AG08395 (cell line): ENCODE measurements at places on chromosomes 4 and X.

DNA sequence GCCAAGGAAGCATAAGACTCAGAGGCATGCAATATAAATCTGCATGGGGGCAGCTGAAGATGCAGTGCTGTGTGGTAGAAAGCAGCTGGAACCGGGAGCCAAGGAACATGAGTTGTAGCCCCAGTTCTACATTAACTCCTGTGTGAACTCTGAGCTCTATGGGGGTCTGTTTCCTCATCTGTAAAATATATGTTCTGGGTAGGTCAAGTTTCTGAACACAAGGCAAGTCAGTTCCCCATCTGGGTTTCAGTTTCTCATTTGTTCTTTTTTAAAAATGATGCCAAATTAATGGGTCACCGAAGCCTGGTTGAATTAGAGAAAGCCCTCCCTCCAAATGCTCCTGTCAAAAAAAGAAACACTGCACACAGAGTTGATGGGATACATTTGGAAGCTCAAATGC lies 24.0 kb downstream of the UNC5C start:
- DNase-seq = no peak

DNA sequence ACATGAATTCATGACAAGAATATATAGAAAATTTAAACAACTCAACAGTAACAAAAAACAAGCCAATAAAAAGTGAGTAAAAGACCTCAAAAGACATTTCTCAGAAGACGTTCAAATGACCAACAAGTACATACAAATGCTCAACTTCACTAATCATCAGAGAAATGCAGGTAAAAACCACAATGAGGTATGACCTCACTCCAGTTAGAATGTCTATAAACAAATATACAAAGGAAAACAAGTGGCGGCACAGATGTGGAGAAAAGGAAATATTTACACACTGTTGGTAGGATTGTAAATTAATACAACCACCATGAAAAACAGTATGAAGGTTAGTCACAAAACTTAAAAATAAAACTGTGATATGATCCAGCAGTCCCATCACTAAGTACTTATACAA lies 1033.1 kb downstream of the RAPGEF2 start:
- no peak for DNase-seq

DNA sequence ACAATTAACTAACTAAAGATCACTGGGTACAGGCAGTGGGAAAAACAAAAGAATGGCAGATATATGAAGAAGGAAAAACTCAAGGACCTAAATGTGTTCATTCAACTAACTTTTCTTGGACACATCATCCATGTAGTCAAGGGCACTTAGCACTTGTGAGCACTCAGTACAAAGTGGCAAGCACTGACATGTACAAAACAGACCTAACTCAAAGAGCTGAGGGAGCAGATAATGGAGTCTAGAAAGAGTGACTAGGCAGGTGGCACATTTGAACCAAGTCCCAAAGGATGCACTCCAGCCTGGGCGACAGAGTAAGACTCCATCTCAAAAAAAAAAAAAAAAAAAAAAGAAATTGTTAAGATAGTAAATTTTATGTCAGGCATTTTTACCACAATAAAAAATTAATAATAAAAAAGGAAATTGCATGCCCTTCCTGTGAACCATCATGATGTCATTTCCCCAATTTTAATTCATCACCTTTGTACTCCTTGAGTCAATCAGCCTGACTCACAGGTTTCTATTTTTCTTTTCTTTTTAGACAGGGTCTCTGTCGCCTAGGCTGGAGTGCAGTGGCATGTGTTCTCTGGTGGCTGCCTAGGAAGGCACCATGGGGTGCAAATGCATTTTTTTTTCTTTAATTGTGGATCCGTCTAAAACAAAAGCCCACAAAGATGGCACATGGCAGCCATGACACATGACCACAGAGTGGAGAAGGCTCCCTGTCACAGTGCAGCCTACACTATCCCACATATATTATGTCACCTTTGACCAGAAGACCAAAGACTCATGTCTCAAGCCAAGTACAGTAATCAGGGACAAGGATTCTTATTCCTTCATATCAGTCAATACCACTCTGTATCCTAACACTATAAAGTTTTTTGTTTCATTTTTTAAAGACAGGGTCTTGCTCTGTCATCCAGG lies 91.9 kb downstream of the CHST7 start:
- DNase-seq = no peak

GRCh38 chrX:72042852-72043248 lies 88.9 kb downstream of the RTL5 start:
- DNase-seq = no peak

DNA sequence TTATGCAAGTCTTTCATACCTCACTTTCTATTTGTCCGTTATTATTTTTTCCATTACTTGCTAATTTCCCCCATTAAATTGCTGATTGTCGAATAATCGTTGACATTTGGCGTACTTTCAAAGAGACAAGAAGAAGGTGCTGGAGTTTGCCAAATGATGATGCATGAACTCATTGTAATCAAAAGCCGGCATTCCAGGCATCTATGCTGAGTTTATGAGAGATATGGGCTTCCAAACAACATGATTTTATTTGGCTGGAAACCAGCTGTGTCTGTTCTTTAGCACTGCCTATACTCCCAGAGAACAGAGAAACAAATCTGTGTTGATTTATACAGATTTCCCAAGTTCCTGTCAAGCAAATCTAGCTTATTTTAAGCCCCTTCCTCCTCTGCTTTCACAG lies 80.8 kb upstream of the RPS6KA3 start:
- DNase-seq = no peak

- peak; percentile 37 for DNase-seq
These were observed 23.2 kb upstream of the UVSSA start for GRCh38 chr4:1323635-1324442.

DNA sequence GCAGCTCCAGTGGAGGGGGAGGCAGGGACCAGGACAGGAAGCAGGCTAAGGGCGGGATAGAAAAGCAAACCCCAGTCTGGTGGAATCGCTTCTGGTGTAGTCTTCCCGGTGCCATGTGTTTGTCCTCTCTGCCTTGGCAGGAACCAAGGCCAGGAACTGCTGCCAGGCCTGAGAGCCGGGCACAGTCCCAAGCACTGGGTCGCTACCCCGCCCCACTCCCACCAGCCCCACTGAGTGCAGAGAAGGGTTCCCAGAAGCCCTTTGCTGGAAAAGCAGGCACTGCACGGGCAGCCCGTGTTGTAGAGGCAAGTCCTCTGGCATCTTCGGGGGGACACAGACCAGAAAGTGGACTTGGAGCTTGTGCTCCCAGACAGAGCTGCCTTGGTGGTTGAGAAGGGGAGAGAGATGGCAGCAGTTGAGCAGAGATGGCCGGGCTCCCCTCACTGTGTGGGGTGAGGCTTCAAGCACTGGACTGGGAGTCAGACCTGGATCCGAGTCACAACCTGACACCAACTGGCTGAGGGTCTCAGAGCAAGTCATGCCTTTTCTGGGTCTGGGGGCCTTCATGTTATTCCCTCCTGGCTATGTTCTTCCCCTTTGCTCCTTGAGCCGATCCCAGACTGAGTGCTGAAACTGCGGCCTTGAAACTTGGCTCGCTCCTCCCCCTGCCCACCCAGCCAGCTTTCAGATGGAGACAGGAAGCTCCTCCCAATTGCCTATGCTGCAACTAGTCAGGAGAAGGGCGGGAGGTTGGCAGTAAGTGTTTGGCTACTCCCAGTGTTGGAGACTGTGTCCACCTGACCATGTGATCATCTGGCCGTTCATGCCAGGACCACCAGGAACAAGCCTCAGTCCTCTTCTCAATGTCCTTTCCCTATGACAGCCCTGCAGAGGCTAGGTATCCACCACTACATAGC lies 59.7 kb upstream of the MTM1 start:
- peak; percentile 44 for DNase-seq

DNA sequence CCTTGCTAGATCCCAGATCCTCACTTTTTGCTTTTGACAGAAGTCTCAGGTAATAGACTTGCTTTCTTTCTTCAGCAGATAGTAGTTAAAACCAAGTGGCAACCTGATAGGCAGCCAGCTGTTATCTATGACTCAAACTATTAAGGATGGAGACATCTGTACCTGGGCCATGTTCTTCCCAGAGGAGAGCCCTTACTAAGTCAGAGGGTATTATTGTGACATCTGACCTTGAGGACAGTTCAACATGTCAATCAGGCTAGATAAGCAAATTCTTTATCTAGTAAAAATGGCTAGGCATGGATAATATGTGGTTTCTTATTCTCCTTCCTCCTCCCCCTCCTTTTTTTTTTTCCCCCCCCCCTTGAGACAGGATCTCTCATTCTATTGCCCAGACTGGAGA lies 39.2 kb downstream of the TRIM2 start:
- DNase-seq = no peak
